Esophagus muscularis mucosa (tissue), 4 donors: ENCODE measurements at places on chromosomes 11 and 22. TPM values are rescaled to one million over a fixed set of nuclear protein-coding genes. Genes with fewer than 3 reads are reported as not detected.

GRCh38 chr11:134481933-134482527 is 70.0 kb upstream of the B3GAT1 start:
- no peak for DNase-seq

- peak; percentile 53 for DNase-seq
These were observed 16.4 kb upstream of the ANO1 start for GRCh38 chr11:70061734-70062133.

DNA sequence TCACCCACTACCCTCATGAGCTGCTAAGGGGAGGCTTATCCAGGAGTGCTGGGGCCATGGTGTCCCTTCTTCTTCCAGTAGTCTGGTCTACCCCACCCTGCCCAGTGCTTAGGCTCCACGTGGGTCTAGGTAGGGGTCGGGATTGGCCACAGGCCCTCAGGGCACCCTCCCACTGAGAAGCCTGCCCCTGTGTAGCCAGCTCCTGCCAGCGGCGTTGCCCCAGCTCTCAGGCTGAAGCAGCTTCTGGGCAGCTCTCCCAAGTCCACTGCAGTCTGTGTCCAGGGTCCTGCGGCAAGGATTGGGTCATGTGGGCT is 24.0 kb upstream of the RIC3 start:
- no peak for DNase-seq

GRCh38 chr11:12461516-12461915 is 84.1 kb downstream of the PARVA start:
- no peak for DNase-seq

The C22orf42 gene
- total RNA-seq = not detected

The CELSR1 gene
- 2.7 TPM for total RNA-seq

DNA sequence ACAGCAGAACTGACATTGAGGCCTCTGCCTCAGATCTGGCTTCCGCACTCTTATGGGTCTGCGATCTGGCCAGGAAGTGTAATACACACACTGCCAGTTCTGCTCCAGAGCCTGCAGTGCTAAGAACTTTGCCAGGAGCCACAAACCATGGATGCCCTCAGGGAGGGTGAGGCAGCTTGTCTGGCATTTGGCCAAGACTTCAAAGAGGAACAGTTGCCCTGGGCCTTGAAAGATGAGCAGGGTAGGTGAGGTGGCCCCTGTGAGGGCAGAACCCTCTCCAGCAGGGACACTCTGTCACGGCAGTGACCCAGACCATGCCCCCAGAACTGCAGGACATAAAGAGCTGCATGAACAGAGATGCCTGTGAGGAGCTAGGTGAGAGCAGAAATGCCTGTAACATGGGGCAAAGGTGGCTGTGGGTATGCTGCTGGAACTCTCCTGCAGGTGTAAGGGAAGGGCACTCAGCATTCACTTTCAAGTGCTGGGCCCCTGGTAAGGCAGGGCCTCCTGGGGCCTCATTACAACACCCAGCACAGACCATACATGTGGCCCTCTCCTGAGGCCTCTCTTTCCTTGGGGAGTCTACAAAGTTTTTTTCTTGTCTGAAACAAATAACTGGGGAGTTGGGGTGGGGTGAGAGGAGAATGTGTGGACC is 47.3 kb downstream of the NEU3 start:
- peak; percentile 91 for DNase-seq

The MIAT gene
- 0.34 TPM for total RNA-seq

The KDM4E gene
- total RNA-seq = not detected

The ROBO4 gene
- 43.4 TPM for total RNA-seq

DNA sequence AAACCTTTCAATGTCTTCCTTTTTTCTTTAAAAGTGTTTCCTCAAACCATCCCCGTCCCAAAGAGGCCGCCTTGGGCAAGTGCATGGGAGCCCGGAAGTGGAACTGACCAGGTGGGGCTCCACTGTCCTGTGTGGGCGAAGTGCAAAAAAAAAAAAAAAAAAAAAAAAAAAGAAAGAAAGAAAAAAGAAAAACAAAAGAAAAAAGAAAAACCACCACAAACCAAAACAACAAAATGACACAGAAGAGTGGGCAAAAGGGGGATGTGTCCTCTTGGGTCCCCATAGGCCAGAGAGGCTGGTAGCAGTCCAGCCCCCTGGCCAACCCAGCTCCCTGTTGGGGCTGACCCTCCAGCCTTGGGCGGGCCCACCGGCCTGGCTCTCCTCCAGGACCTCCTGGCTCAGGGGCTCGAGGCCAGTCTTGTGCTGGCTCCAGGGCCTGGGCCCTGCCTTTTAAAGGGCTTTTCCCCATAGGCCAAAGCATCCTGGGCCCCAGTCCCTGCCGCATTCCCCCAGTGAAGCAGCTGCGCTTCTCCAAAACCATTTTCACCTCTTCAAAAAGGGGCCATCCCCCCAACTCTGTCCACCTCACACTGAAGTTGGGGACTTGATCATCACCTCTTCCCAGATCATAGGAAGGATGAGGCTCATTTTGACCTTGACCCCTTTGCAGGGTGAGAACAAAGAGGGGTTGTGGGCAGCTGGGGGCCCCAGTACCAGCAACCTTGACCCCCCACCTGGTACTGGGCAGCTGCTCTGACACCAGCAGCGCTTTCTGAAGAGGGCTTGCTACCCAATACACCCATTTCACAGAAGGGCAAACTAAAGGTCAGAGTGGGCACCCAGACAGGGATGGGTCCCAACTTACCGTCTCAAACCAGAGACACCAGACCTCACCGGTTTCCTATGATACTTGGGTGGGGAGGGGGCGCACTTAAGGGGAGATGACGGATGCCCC is 9.4 kb downstream of the CBX6 start:
- DNase-seq = no peak

- DNase-seq = no peak
These were observed 25.2 kb downstream of the FLRT1 start for GRCh38 chr11:64060861-64061444.

- no peak for DNase-seq
These were observed 20.6 kb downstream of the MSANTD4 start for GRCh38 chr11:106001304-106002012.

The HNRNPUL2 gene
- 41.9 TPM for total RNA-seq

DNA sequence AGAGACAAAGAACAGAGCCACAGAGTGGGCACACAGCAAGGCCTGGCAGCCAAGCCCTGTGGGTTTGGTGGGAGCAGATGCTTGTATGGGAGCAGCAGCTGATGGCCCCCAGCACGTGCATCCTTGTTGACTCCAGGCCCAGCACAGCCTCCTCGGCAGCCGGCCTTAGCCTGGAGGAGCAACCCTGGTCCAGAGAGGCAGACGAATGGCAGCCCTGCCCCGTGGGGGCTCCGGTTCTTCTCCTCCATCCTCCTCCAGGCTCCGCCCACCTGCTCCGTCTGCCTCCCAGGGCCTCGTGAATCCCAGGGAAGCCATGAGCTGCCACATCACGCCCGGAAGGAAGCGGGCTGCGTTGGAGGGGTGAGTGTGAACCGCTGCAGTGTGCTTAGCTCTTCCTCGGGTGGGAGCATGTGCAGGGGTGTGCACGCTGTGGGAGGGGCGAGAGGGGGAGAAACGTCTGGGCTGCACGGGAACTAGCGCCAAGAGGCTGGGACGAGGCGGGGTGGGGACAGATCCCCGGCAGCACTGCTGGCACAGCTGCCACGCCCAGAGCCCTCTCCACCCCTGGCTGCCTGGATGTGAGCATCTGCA is 36.3 kb upstream of the JAM3 start:
- DNase-seq = no peak

DNA sequence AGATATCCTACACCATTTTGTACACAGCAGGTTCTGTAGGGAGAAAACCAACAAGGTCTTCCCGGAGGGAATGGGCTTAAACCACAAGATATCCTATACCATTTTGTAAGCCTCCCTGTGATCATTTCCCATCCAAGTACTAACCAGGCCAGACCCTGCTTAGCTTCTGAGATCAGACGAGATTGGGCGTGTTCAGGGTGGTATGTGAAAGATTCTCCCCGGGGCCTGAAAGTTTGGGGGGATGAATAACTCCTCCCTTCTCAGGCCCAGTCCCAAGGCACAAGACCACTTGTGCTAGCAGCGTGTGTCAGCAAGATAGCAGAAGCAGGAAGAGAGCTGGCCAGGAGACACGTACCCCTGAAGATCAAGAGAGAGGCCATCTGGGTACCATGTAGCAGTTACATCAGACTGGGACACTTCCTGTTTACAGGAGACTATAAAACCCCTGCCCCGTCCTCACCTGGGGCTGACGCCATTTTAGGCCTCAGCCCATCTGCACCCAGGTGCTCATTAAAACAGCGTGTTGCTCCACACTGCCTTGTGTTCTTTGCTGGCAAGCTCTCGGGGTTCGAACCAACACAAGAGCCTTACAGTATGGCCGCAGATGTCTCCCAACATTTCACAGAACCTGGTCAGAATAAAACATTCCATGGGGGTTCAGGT is 17.3 kb downstream of the MIF start:
- DNase-seq = no peak

The RFPL2 gene
- total RNA-seq = not detected

- DNase-seq = no peak
These were observed 526.7 kb downstream of the INSC start for GRCh38 chr11:15641271-15642045.

GRCh38 chr22:25735650-25736049 is 6.3 kb upstream of the MYO18B start:
- no peak for DNase-seq

- DNase-seq = no peak
These were observed 6.8 kb upstream of the PLAAT3 start for GRCh38 chr11:63621071-63621470.

The LRRN4CL gene
- 40.0 TPM for total RNA-seq

The AGBL2 gene
- total RNA-seq = not detected

DNA sequence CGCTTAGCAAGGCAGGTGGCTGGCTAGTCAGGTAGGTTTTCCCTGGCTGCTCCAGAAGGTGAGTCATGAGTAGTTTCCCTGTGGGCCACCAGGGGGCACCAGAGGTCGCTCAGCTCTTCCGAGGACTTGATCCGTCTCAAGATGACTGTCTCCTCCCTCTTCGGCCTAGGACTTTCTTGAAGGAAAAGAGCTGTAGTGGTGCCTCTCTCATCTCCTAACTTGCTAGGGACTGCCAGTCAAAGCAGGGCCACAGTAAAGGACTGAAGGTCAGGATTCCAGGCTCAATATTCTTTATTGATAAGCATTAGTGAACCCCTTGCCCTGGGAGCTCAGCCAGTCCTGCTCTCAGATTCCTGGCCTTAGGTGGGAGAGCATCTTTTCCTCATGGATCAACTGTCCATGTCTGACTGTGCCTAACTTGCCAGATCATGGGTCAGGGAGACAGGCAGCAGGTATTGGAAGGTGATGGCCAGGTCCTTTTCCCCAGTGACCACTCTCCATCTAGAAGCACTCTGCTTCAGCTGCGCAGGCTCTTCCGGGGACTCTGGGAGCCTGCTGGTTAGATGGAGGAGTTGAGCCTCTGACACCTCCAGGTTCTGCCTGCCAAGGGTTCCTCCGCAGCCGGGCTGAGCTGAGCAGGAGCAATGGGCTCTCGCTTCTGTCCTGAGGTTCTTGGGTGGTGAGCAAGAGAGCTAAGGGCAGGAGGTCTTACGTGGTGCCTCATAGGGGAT is 1.9 kb downstream of the POLD4 start:
- DNase-seq = no peak

DNA sequence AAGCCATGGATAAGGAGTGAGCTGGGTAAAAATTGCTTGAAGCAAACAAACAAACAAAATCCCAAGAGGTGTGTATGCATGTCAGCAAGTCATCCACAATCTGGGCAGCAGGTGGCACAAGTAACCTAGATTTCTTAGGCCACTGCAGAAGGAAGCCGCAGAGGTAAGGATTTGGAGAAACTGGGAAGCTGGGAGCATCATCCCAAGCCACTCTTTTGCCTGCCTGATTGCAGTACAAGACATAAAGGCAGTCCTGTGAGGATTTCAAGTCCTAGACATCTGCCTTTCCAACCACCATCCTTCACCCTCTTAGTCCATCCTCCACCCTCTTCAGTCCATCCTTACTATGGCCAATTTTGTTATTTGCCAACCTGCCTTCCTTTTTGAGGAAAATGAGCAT is 67.2 kb upstream of the BMAL1 start:
- no peak for DNase-seq

DNA sequence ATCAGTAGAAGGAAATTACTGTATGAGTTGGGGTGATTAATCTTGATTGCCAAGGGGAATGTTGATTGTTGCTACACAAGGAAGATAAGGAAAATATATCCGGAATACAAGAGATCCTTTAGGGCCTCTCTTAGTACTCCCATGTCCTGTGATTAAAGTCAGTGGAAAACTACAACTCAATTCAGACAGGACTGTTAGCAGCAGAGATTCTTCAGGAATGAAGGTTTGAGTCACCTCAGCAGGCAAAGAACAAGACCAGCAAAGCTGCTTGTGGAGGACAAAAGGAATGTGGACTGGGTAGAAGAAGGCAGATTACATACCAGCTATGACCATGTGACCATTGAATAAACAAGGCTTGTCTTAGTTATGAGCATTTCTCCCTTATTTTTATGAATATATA is 478.2 kb downstream of the BUD13 start:
- DNase-seq = no peak

DNA sequence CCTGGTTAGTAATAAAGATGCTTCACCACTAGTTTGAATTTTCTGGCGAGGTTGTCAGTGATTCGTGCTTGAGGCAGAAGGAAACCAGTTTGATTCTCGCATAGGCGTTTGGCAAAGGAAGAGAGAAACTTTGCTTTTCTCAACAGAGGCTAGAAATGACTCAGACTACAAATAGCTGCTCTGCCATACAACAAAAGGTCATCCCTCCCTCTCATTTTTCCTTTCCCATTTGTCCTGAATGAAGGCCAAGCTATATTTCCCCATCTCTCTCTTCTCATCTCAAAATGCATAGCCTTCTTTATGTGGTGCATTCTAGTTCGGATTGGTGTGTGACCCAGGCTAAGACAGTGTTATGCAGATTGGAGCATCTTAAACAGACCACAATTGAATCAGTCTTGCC is 741.4 kb downstream of the NTM start:
- no peak for DNase-seq

- DNase-seq = no peak
These were observed 122.1 kb upstream of the ISX start for GRCh38 chr22:34943830-34944229.

GRCh38 chr11:35047179-35047578 is 91.8 kb upstream of the CD44 start:
- no peak for DNase-seq

GRCh38 chr11:58497951-58498350 is 10.0 kb downstream of the OR5B21 start:
- DNase-seq = no peak

DNA sequence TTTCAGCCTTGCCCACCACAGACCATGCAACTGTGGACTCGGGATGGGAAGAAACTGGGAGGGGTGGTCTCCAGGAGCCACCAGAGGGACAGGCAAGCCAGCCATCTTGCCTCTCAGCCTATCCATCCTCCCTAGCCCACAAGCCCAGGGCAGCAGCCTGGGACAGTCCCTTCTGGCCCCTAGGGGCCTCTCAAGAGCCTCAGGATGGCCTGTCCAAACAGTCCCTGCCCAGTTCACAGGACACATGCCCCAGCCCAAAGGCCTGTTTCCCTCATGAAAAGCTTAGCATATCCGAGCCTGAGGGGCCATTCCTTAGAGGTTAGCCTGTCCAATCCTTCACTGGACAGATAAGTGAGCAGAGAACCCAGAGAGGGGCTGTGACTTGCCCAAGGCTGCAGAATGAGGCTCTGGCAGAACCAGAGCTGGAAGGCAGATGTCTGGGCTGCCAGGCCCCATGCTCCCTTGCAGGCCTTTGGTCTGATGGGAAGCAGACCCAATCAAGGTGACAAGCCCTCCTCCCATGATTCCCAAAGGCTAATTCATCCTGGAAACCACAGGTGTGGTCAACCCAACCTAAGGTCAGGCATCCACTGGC is 28.2 kb downstream of the LRRC10B start:
- DNase-seq = no peak
